NCI-H146 (cell line): ENCODE measurements at places on chromosomes 6 and 20.

DNA sequence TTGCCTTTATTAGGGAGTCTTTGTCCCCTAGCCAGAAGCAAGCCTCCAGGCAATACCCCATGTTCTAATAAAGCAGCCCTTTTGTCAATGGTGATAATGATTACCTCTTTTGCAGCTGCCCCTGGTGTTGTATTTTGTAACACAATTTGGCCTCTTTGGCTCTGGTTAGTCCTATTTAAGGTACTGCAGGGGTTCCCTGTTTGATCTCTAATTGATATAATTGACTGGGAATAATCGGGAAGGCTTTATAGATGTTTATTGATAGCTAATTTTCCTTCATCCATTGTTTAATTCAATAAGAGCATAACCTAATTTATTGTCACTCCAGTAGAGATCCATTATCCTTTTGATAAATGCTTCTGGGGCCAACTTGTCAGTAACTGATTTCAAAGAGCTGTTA, 537.2 kb downstream of the PKHD1 start:
- DNase-seq = peak; percentile 77

GRCh38 chr6:6003621-6004366, 2.9 kb downstream of the NRN1 start:
- DNase-seq = no peak

GRCh38 chr6:90256698-90257485, 39.8 kb downstream of the BACH2 start:
- DNase-seq = no peak

DNA sequence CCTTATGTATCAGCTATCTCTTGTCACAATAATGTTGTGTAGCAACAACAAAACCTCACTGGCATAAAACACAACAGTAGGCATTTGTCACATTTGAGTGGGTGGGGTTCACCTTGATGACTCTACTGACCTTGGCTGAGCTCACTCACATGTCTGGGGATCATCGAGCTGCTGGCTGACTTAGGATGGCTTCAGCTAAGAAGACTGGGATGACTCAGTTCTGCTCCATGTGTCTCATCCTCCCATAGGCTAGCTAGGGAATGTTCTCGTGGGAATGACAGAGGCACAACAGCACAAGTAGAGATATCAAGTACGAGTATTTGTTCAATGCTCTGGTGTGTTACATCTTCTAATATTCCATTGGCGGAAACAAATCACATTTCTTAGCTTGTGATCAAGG, 167.9 kb downstream of the PLCB1 start:
- no peak for DNase-seq
